ENCODE measurements at places on chromosomes 3 and 15.

DNA sequence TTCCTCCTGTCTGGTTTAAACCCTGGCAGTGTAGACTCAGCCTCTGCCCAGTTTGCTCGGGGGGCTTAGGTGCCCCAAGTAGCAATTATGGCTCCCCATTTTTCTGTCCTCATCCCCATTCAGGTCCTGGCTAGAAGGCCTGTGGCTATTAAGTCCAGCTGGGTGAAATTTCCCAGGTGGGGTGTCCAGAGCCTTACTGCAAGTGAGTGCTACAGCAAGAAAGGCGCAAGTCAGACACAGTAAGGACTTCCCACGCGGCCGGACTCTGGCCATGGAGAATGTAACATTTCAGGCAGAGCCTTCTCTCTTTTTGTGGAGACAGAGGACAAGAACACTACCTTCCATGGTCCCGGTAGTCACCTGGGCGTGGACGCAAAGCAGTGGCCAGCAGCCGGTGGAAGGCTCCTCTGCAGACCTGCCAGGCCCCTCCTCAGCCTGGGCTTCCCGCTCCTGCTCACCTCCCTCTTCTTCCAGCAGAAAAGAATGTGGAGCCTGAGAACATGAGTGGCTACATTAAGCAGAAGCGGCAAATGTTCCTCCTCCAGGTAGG lies 23.3 kb downstream of the CFAP100 start:
- no peak for DNase-seq

DNA sequence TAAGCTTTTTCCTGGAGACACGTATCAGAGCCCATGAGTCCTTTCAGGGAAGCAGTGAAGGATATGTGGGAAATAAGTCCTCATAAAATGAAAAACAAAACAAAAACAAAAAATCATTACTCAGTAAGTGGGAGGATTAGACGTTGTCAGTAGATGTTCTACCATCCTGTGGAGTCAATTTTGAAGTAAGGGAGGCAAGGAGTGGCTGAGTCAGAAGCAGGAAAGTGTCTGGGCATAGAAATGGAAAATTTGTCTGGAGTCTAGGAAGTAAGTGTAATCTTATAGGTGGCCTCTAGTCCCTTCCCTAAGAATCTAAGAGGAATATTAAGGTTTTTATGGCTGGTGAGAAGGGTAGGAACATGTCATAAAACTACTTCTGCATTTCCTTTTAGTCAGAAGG lies 339.8 kb upstream of the SEMA6D start:
- no peak for DNase-seq

DNA sequence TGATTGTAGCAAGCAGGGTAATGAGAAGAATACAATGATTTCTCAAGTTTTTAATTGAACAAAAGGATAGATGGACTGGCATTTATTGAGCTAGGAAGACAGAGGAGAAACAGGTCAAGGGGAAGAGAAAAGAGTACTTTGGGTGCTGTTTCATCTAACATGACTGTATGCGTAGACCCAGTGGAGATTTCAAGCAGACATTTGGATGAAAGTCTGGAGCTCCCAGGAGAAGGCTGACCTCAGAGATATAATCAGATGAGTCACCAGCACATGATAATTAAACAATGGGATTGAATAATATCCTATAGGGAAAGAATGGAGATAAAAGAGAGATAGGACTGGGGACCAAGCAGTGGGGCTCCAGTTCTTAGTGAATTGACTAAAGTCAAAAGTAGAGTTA lies 194.9 kb downstream of the ARRDC4 start:
- DNase-seq, result no peak

GRCh38 chr3:172244011-172244410 lies 204.2 kb downstream of the GHSR start:
- no peak for DNase-seq

DNA sequence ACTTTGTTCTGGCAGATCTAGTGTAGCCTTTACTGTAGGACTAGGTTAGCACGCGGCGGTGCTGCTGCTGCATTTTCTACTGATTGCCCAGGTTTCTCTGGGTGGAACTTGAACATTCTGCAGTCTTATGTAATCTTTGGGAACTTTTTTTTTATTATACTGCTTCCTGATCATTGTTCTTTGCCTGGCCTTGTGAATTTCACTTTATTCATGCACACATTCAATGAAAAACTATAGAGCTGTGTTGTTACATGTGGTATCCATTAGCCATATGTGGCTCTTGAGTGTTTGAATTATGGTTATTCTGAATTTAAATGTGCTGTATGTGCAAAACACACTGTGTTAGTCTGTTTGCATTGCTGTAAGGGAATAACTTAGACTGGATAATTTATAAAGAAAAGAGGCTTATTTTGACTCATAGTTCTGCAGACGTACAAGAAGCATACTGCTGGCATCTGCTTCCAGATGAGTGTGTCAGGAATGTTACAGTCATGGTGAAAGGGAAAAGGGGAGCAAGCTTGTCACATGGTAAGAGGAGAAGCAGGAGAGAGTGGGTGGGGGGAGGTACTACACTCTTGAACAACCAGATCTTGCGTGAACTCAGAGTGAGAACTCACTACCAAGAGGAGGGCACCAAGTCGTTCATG lies 26.5 kb downstream of the MEF2A start:
- DNase-seq, result no peak

GRCh38 chr3:117128872-117129271 lies 419.3 kb downstream of the TUSC7 start:
- DNase-seq, result no peak

DNA sequence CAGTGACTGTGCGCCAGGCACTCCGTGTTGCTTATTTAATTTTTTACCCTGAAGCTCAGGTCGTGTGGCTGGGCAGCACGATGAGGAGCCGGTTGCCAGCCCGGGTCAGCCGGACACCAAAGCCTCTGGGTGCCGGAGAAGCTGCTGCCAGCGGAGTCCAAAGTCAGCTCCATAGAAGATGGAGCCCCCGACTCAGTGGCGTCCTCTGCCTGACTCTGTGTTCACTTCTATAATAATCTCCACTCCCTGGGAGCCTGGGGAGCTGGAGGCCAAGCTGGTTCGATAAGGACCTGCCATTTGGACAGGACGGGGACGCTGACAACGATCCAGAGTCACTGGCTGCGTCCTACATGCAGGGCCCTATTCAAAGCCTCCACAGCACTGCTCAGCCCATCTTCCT lies 78.6 kb downstream of the VGLL4 start:
- no peak for DNase-seq

GRCh38 chr3:15754047-15754446 lies 43.7 kb downstream of the ANKRD28 start:
- DNase-seq, result no peak

- DNase-seq, result no peak
Measured at GRCh38 chr3:167054926-167055325, 325.2 kb downstream of the ZBBX start.

DNA sequence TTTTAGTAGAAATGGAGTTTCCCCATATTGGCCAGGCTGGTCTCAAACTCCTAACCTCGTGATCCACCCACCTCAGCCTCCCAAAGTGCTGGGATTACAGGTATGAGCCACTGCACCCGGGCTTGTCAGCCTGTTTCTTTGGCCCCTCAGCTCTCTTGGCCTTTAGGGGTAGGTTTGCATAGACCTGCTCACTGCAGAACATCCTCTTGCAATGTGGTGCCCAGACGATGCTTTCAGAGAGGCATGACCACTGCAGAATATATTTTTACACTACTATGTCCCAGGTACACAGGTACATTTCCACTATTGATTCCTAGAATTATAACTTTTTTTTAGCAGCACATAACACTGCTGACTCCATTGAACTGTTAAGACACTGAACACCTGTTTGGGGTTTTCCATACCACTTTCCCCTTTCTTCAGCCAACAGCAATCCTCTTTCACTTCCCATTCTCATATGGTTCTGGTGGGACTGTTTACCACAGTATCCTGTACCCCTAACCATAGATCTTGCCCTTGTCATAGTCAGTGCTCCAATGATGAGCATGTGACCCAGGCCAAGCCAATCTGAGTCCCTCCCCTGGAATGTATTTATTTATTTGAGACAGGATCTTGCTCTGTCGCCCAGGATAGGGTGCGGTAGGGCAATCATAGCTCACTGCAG lies 21.1 kb downstream of the CCDC32 start:
- DNase-seq, result no peak

- DNase-seq, result no peak
Measured at GRCh38 chr15:33649217-33649933, 318.9 kb upstream of the CHRM5 start.

GRCh38 chr3:10693457-10693856 lies 122.6 kb upstream of the SLC6A11 start:
- DNase-seq, result no peak

DNA sequence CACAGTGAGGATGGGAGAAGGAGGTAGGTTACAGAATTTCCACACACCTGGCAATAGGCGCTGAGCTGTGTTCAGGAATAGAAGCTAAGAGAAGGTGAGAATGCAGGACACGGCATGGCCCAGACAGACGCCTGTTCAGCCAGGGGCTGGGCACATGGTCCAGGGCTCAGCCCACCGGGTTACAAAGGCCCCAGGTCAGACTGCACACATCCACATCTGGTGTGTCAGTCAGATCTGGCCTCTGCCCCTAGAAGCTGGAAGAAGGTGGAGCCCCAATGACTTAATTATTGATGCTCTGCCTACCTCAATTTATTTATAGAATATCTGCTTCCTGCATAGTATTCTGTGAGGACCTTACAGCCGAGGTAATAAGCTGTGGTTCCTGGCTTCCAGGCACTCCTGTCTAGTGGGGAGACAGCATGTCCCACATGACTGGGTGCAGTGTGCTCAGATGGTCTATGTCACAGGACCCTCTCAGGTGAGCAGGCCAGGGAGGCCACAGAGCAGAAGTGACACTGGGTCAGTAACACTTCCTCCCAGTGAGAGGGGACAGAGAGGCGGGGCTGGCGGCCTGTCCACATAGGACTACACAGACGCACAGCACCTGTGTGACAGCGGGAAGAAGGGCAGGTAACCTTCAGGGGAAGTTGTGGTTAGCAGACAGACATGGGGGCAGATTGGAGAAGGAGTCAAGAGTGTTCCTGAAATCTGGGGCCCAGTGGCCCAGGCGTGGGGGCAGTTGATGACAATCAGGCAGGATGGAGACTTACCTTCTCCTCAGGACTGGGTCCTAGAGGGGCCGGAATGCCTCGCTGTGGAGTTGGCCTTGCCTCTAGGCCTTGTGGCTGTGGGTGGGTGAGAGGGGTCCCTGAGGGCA lies 38.6 kb upstream of the PLXNA1 start:
- DNase-seq, result no peak

- no peak for DNase-seq
Measured at GRCh38 chr15:80803580-80804525, 24.7 kb downstream of the CEMIP start.

DNA sequence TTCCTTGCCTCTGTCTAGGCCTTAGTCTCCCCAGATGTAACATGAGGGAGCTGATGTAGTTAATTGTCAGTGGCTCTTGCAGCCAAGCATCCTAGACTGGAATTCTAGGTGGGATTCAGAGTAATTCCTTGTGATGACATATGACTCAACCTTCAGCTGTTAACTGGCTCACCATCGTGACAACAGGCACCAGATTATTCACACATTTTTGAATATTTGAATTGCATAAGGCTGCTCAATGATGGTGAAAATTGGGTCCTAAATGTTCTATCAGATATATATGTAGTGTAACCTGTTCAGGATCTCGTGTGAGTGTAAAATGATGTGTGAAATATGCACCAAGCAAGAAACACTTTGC lies 405.1 kb downstream of the LPP start:
- no peak for DNase-seq

- DNase-seq, result no peak
Measured at GRCh38 chr3:184814214-184814613, 2.2 kb downstream of the VPS8 start.

GRCh38 chr3:65500398-65501306 lies 538.1 kb downstream of the MAGI1 start:
- DNase-seq, result no peak

- no peak for DNase-seq
Measured at GRCh38 chr15:73388256-73388781, 19.6 kb upstream of the HCN4 start.

Measured in activated naive CD4-positive, alpha-beta T cell (primary cell).